ENCODE measurements at places on chromosomes 4 and X.
A peak's percentile ranks its signal among the peaks of the same experiment; 100 is the strongest.

DNA sequence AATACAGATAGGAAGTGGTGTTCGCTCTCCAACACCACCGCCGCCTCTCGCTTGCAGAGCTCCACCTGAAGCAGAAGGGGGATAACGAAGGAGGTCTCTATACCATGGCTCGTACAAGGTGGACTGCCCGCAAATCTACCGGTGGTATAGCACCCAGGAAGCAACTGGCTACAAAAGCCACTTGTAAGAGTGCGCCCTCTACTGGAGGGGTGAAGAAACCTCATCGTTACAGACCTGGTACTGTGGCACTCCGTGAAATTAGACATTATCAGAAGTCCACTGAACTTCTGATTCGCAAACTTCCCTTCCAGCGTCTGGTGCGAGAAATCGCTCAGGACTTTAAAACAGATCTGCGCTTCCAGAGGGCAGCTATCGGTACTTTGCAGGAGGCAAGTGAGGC lies 5.2 kb upstream of the BMP15 start:
- DNase-seq = no peak

DNA sequence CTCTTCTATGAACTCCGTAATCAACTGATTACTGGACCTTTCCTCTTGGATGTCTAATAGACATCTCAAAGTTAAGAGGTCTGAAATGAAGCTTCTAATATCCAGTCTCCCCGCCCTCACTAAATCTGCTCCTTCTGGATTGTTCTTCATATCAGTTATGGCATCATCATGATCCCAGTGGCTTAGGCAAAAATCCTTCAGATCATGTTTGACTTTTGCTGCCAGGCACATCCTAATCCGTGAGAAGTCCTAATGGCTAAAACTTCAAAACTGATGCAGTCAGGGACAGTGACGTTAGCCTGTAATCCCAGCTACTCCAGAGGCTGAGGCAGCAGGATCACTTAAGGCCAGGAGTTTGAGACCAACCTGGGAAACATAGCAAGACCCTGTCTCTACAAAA lies 55.1 kb upstream of the GUCY1A1 start:
- no peak for DNase-seq

DNA sequence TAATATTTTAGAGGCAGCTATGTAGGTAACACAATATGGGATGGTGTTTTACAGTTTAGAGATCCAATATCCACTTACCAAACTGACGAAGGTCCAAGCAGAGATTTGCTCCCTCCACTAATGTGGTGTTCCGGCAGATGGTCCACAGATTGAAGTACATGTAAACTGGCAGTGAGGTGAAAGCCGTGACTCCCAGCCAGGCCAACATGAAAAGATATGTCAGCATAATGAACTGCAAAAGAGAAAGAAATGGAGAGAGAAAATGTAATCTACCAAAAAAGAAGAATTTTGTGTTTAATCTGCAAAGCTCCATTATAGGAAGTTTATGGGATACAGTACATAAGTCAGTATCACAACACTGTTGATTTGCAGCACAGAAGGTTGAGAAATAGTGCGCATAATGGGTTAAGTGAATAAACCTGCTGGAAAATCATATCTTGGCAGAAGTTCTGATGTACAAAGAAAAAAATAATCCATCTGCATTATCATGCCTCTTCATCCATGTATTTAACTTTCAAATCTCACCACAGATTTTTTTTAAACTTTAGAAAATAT lies 160.2 kb downstream of the GPM6A start:
- no peak for DNase-seq

GRCh38 chr4:143667461-143667860 lies 33.0 kb downstream of the FREM3 start:
- no peak for DNase-seq

- peak; percentile 70 for DNase-seq
Measured at GRCh38 chrX:107678957-107679740, 50.8 kb downstream of the PRPS1 start.

GRCh38 chr4:38935391-38936073 lies 67.9 kb downstream of the FAM114A1 start:
- DNase-seq = no peak

DNA sequence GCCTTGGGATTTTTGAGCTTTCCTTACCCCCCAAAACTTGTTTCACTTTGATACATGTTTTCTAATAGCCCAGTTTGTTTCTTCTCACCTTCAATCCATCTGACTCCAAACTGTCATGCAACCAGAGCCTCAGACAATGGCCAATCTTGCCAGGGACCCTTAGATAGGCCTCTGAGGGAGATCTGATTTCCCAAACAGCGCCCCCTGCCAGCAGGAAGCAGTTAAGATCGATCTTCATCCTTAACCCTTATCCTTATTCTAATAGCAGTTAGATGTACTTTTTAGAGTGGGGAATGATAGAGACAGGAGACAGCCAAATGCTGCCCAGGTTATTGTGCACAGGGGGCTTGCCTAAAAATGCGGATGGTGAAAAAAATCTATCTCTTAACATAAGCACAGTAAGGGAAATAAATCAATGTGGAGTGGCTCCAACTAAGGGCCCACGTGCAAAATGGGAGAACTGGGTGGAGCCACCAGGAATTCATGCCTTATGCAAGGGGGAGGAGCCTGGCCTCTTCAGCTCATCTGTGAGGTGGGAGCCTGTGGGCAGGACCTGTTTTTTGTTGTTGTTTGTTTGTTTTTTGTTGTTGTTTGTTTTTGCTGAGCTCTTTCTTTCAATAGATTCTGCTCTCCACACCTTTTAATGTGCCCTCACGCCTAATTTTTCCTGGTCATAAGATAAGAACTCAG lies 833.6 kb upstream of the AGA start:
- no peak for DNase-seq

GRCh38 chr4:17055788-17056187 lies 157.3 kb upstream of the LDB2 start:
- no peak for DNase-seq

GRCh38 chrX:9670136-9670814 lies 95.4 kb downstream of the GPR143 start:
- DNase-seq = no peak

DNA sequence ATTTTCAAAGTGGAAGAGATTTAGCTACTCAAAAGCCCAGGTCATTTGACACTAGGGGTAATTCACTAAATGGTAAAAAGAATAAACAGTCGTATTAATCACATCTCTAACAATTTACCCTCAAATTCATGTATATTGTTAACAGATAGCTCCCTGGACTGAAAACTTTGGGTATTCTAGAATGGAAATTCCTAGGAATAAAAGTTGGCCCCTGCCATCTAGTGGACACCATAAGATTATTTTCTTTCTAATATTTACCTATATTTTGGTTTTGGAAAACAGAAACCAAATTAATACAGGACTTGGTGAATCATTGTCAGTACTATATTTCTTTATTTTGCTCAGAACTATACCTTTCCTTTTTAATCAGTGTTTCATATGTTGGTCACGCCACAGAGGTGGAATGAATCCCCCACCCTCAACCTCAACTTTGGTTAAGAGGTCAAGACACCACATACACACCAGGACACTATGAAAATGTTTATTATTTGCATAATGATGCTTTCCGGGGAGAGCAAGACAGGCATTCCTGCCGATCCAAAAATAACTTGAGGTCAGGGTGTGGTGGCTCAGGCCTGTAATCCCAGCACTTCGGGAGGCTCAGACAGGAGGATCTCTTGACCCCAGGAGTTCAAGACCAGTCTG lies 96.2 kb upstream of the APOOL start:
- DNase-seq = no peak

DNA sequence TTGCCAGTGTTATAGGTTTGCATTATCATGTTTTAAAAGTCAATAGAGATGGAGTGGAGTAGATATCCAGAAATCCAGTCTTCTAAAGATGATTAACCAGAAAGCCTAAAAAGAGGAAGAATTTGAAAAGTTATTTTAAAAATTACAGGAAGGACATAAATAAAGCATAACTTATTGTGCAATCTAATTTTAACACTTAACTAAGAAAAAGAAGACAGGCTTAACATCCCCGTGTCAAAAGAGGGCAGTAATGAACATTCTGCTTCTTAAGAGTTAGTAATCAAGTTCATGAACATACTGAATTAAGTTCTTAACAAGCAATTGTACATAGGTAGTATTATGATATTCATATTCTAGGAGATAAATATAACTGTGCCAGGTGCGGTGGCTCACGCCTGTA lies 39.3 kb downstream of the ELF2 start:
- no peak for DNase-seq

- no peak for DNase-seq
Measured at GRCh38 chr4:71564775-71565174, 219.1 kb downstream of the GC start.

- no peak for DNase-seq
Measured at GRCh38 chr4:25870081-25870480, 7.3 kb upstream of the SEL1L3 start.

DNA sequence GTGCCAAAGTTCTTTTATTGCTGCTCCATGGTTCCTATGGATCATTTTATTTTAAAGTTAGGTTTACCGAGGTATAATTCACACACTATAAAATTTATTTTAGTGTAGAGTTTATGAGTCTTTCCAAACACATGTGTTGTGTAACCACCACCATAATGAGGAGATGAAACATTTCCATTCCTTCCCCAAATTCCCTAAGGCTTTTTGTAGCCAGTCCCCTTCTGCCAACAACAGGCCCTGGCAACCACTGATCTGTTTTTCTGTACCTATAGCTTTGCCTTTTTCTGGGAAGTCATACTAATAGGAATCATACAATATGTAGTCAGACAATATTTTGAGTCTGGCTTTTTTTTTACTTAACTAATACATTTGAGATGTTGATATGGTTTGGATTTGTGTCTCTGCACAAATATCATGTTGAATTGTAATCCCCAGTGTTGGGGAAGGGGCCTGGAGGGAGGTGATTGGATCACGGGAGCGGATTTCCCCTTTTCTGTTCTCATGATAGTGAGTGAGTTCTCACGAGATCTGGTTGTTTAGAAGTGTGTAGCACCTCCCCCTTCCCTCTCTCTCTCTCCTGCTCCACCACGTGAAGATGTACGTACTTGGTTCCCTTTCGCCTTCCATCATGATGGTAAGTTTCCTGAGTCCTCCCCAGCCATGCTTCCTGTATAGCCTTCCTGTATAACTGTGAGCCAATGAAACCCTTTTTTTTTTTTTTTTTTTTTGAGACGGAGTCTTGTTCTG lies 59.6 kb upstream of the DHX15 start:
- DNase-seq = no peak

DNA sequence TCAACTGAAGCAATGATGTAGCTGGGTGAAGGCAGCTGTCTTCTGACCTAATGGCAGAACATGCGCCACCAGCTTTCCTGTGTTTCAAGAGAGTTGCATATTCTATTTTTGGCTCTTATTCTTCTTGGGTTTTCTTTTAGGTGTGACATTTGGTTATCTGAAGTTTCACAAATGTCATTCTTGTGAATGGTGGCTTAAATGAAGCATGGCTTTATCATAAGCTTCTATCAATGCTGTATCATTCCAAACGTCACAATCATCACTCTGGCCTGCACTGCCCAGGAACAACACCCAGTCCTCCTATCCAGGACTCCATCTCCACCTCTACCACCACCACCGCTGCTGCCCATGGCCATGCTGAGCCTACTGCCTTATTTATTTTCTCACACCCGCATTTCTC lies 69.7 kb upstream of the WWC2 start:
- no peak for DNase-seq

DNA sequence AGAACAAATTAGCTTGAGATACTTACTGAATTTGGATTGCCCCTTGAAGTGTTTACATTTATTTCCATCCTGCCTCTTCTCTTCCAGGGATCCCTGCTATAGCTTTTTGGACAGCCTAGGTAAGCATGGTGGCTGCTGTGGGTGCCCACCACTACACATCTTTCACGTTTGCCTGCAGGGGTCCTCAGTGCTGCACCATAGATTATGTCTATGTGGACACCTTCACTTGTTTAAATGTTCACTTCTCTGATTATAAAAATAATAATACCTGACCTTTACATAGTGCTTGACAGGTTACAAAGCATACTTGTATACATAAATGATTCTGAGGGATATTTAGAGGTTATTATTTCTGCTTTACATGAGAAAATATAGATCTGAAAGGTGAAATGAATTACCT lies 67.9 kb upstream of the SLC4A4 start:
- DNase-seq = peak; percentile 39

DNA sequence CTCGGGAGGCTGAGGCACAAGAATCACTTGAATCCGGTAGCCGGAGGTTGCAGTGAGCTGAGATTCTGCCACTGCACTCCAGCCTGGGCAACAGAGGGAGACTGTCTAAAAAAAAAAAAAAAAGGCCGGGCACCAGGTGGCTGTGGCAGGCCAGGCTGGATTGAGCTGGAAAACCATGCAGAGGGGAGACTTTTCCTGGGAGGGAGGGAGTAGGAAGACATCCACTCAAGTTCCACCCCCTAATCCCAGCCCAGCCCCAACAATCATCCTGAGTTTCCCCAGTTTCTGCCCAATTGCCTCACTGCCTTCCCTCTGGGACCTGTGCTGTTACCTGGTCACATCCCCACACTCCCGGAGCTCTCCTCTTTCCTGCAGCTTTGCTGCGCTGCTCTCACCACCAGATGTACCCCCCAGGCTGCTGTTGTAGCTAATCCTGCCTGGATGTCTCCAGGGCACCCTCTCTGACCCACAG lies 9.0 kb upstream of the TSPYL2 start:
- DNase-seq = no peak

GRCh38 chr4:101660607-101661006 lies 129.9 kb upstream of the BANK1 start:
- no peak for DNase-seq

DNA sequence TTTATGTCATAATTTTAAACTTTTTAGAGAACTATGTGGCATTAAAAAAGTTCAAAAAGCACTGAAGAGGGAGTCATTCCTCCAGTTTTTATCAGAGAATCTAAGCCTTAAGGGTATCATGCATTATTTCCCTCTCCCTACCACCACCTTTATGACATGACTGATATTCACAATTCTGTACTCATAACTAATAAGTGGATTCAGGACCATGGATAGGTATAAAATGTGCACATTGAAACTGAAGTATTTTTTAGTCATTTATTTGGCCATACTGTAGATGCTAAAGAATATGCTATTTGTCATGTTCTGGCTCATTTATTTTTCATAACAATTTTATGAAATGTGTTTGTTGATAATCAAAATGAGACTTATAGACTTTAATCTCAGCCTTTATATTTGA lies 897.5 kb upstream of the AGA start:
- no peak for DNase-seq

DNA sequence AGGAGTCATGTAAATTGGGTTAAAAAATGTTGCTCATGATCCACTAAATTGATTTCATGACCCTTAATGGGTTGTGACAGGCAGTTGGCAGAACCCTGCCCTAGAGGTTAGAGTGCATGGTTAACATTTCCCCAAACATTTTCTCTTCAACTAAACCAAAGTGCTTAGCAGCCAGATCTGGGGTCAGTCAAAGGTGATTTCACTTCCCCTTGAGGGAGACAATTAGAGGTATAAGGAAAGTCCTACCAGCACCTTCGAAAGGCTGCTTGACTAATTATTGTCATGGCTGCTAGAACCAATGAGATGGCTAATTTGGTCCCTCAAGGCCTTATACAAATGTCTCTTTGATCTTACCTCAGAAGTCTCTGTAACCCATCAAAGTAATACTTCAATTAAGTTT lies 30.9 kb upstream of the INTS6L start:
- DNase-seq = no peak

DNA sequence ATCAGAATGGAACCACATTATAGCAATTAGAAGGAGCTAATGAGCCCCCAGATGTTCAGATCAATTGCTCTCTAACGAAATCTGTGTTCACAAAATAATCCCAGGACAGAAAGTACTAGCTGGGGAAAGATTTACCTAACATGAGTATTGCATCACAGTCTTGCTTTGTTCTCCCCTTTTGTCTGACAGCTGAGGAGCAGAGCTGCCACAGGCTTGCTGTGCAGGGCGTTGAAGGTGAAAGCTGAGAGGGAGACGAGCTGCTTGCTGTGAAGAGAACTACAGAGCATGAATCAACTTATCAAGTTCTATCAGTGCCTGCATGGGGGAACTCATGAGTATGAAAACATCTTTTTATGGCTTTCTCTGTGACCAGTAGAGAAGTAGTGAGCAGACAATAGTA lies 441.2 kb downstream of the CENPC start:
- no peak for DNase-seq
